ENCODE measurements at places on chromosomes 4 and X.

- no peak for DNase-seq
Measured at GRCh38 chr4:114081783-114082182, 102.3 kb upstream of the ARSJ start.

GRCh38 chr4:153469031-153469430 is 2.9 kb downstream of the TMEM131L start:
- no peak for DNase-seq

DNA sequence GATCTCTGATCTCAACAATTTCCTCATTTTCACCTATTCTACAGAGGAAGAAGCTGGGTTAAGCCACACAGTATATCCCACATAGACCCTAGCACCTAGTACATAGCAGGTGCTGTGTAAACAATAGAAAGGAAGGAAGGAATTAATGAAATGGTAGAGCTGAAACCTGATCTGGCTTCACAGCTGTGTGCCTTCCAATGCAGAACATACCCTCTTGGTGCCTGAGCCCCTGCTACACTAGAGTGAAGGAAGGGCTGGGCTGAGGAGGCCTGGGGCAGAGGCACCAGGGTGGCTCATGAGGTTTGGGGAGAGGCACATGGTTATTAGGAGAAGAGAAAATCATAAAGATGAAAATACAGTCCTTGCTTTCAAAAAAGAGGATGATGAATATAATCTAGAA is 21.3 kb downstream of the LRRC66 start:
- DNase-seq, result no peak

DNA sequence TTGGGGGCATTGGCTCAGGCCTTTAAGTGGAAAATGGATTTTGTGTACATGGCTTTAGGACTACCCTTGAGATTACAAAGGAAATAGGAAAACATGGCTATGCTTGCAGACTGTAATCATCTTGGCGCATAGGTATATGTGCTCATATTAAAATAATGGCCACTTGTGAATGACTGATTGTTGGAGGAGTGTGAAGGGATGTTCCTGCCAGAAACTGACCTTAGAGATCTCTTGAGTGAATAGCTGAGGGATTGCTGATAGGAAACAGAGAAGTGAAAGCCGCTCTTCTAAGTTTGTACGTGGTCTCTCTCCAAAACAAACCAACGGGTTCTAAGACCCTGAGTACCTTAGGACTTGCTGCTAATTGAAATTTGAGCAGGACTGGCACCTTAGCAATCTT is 186.0 kb downstream of the MGST2 start:
- no peak for DNase-seq

GRCh38 chr4:20172070-20172760 is 79.5 kb upstream of the SLIT2 start:
- DNase-seq, result no peak

Measured in cardiac fibroblast (primary cell).